ENCODE measurements at places on chromosomes 16 and 17.

- DNase-seq: no peak
These were observed 11.9 kb upstream of the RBFOX3 start for GRCh38 chr17:79622776-79623175.

- no peak for DNase-seq
These were observed 75.5 kb downstream of the AATF start for GRCh38 chr17:37024181-37024637.

GRCh38 chr17:69435971-69436696 is 21.6 kb downstream of the MAP2K6 start:
- no peak for DNase-seq

GRCh38 chr16:81099958-81100357 is 3.8 kb upstream of the GCSH start:
- no peak for DNase-seq

DNA sequence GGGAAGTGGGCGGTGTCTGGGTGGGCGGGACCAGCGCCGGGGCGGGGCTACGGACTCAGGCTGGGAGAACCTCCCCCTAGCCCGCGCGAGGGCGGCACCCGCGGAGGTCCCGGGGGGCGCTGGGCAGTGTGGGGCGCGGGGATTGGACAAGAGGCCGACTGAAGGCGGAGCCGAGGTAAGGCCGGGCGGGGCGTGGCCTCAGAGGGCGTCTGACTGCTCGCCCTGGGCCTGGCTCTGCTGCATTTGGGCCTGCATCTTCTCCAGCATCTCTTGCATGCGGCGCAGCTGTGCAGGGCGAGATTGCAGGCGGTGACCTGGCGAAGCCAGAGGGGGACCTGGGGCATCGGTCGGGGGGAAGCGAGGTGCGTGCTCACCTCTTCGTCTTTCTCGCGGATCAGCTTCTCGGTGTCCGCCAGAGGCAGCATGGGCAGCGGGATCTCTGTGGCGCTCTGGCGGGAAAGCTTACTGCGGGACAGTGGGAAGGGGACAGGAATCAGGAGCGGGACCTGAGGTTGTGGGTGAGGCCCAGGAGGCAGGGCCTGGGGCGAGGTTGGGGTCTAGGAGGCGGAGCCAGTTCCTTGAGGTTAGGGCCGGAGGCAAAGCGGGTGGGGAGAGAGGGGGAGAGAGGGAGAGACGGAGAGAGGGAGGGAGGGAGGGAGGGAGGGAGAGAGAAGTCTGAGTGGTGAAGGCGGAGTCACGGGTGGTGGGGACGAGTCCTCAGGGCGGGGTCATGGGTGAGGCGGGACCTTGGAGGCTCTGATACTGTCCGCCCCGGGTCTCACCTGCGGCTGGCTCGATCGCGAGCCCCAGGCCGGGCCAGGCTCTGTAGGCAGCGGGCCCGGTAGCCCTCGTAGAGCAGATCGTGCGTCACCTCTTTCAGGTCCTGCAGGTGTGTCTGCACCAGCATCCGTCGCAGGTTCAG is 3.9 kb downstream of the SEPTIN1 start:
- peak; percentile 91 for DNase-seq

DNA sequence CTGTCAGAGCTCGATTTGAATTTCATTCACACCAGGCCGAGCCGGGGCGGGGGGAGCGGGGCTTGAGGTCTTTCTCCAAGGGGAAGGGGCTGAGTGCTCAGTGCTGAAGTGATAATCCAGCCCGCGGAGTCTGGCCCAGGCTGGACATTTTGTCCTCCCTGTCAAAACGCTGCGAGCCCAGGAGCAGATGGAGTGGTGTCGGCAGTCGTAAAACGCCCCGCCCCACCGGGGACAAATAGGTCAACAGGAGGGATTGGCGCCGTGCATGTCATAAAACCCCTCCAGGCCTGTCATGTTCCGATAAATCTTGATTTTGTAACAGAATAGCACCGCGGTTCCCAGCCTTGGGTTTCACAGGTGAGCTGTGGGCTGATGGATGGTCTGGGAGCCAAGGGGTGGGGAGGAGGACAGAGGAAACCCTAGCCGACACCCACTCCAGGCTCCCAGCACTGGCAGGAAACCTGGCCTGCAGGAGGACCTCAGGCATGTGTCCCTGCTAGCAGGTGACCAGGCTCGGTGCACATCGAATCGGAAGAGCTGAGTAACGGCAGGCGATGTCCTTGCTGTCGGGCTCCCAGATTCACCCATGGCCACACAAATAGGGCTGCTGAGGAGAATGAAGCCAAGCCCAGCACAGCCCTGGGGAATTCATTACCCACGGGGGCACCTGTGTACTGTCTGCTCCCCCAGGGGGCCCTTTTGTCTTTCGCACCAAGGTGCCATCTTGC is 341.4 kb downstream of the FOXL1 start:
- no peak for DNase-seq

GRCh38 chr16:10509534-10510025 is 70.8 kb downstream of the EMP2 start:
- peak; percentile 39 for DNase-seq

GRCh38 chr16:56847173-56847910 is 17.7 kb upstream of the SLC12A3 start:
- DNase-seq: no peak

- no peak for DNase-seq
These were observed 12.7 kb downstream of the CLTC start for GRCh38 chr17:59632398-59632797.

- DNase-seq: no peak
These were observed 40.6 kb upstream of the HAS3 start for GRCh38 chr16:69064764-69065313.

DNA sequence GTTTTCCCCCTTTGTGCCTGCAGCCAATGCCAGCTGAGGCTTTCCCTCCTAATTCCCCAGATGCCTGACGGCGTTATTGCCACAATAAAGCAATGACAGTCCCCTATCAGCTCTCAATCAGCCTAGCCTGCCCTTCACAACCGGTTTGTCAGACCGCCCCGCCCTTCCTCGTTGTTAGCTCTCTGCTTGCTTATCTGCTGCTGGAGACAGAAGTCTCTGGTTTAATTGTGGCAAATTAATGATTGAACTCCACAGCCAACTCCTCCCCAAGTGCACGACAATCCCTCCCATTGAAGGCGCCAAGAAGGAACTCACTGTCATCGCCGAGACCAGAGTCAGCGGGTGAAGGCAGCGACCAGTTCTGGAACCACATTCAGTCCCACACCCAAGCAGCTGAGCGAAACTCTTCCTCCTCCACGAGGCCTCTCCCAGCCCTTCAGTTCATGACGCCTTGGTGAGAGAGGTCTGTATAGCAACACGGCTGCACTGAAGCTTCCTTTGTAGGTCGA is 474.4 kb downstream of the SLC39A11 start:
- DNase-seq: no peak

- DNase-seq: no peak
These were observed 13.7 kb upstream of the NLRC3 start for GRCh38 chr16:3590736-3591435.

- no peak for DNase-seq
These were observed 159.5 kb upstream of the CACNG5 start for GRCh38 chr17:66675273-66675990.

DNA sequence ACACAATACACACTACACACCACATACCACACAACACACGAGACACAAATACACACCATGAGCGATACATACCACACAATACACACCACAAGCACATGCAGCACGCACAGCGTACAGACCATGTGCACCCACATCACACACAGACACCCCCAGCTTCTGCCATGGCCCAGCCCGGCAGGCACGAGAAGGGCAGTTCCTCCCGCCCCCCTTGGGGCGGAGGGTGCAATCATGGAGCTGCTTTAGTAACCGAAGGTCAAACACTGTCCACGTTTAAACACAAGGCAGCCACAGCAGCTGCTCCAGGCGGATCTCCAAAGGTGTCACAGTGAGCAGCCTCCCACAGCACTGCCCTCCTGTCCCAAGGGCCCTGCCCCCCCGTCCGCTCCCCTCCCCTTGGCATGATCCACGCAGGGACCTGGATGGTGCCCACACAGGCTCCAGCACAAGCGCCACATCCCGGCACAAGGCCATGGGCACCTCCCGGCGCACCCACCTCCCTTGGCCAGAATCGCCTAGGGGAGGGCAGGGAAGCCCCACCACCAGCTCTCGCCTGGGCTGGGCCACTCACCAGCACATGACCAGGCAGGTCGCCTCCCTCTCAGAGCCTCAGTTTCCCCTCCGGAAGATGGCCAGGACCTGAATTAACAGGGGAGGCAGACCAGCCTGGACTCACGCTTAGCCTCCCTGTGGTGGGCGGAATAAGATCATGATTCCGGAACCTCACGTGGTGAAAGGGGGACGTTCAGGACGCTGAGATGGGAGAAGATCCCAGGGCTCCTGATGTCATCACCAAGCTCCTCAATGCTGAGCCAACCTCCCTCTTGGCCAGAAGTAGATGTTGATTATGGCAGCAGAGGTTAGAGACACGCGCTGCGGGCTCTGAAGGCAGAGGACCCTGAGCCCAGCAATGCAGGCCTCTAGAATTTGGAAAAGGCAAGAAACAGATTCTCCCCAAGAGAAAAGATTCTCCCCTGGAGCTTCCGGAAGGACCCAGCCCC is 32.6 kb upstream of the ZNF469 start:
- DNase-seq: no peak

DNA sequence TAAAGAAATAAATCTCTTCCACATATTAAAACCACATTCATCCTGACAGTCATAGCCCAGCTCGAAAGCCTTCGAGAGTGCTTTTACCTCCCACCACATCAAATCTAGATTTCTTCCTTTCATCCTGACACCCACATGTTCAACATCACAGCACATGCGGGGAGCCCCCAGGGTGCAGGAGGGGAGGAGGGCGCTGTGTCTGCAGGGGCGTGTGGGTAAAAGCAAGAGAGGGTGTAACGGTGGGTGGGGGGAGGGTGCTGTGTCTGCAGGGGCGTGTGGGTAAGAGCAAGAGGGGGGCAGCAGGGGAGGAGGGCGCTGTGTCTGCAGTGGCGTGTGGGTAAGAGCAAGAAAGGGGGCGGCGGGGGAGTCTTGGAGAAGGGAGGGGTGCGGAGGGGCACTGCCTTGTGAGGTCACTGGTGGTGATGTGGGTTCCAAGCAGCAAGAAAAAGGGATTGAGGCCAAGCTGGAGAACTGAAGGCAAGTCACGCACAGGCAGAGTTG is 34.7 kb downstream of the ADCY9 start:
- DNase-seq: no peak

GRCh38 chr16:67555795-67556212 is 6.5 kb upstream of the CTCF start:
- DNase-seq: no peak

GRCh38 chr16:80719573-80719972 is 84.8 kb downstream of the CDYL2 start:
- DNase-seq: no peak

DNA sequence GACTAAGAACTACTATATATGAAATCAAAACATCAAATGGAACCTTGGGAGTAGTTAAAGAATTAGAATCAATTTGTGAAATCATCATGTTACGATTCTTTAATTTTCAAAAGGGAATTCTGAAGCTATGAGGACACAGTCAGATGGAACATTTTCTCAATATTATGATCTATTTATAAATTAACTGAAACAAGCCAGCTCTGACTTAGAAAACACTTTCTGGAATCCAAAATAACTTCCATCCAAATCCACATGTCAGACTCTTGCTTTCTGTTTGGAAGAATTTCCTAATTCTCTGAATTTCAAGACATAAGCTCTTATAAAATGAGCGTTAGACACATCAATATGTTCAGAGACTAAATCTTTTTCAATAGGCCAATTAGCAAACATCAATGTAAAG is 737.7 kb upstream of the SOX9 start:
- no peak for DNase-seq
